NCI-H1417 (cell line): ENCODE measurements at places on chromosomes 12 and 14.

DNA sequence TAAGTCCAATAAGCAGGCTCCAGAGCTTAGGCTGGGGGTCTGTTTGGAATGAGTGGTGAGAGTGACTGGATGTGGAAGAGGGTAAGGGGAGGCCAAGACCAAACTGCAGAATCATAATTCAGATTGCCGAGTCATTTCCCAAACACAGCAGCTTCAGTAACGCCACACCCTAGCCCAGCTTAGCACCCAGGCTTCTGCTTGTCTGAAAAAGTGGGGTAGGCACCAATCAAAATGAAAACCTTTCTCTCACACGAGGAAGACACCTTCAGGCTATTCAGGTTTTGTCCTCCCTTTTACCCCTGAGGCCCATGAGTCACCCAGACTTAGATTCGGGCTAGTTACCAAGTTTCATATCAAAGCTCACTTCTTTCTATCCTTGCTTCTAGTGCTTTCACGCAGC lies 306.1 kb downstream of the DAD1 start:
- DNase-seq, result no peak

GRCh38 chr14:100523131-100523842 lies 63.9 kb downstream of the BEGAIN start:
- DNase-seq, result no peak

DNA sequence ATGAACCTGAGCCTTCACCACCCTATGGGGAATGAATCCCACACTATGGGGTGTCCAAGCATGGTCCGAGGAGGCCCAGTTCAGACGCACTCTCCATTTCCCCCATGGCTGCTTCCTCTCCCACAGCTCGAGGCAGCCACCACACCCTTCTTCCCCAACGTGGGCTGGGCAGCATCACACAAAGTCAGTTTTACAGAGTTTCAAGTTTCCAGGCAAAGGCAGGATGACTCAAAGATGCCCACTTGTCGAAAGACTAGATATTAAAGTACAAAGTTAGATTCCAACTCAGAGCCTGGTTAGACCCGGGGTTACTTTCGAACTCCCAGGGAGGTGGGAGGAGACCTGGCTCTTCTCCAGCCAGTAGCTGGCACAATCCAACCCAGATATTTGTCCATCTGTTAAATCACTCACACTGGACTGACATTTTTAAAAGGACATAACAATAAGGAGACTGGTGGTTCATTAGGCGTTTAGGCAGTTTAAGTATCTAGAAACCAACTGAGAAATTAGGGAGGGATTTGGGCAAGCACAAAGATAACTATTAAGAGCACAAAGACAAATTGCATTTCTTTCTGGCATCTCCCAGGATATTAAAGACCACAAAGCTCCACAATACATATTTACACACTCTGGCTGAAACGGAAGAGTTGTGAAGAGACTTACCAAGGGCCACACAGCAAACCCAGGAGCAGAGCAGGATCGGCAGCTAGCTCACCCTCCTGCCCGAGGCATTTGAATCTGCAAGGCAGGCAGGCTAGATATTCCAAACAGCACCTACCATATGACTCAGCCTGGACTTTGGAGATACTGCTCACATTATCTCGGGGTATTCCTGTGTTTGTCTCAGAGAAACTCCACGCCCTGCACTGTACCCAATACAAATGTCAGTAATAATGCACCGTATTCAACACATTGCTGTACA lies 34.8 kb downstream of the TMCC3 start:
- DNase-seq, result peak; percentile 48

- DNase-seq, result no peak
These were observed 350.7 kb downstream of the C12orf50 start for GRCh38 chr12:87678453-87678852.

GRCh38 chr12:127542931-127543330 lies 724.0 kb upstream of the TMEM132C start:
- DNase-seq, result no peak

- DNase-seq, result peak; percentile 26
These were observed 23.0 kb downstream of the KLRK1 start for GRCh38 chr12:10366875-10367274.

- DNase-seq, result peak; percentile 89
These were observed 1.1 kb downstream of the PDE3A start for GRCh38 chr12:20369305-20370013.

DNA sequence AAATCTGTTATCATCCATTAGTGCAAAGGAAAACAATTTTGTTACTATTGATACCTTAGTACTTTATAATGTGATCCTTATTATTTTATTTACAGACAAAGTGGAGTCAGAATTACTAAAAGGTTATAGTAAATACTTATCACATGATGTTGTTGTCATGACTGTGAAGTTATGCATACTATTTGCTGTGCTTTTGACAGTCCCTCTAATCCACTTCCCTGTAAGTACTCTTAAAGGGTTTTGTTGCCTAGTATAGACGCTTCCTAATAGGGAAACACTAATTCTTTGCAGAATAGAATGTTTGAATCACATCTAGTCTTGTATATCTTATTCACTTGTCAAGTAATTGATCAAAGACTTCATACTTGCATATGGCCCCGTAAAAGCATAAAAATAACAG lies 69.4 kb downstream of the SLC38A6 start:
- DNase-seq, result no peak

- no peak for DNase-seq
These were observed 192.3 kb downstream of the DPF3 start for GRCh38 chr14:72701605-72702004.

- no peak for DNase-seq
These were observed 131.8 kb upstream of the CPSF6 start for GRCh38 chr12:69107541-69107940.

DNA sequence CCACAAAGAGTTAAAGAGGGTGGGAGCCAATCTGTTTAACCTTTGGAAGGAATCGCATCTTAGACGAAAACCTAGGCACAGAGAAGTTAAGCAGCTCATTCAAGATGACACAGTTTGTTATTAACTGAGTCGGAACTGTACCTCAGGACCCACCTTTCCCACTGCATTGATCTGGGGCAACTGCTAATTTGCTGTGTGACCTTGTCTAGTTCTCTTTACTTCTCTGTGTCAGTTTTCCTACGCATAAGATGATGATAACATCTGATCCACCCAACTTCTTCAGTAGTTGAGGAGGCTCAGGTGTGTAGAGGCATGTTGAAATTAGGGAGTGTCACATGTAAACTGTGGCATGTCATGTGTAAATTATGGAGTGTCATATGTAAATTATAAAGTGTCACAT lies 186.2 kb downstream of the ZFP36L1 start:
- DNase-seq, result no peak

- no peak for DNase-seq
These were observed 49.3 kb upstream of the AMN start for GRCh38 chr14:102873131-102873530.

- no peak for DNase-seq
These were observed 377.9 kb downstream of the CCDC91 start for GRCh38 chr12:28568118-28568517.

DNA sequence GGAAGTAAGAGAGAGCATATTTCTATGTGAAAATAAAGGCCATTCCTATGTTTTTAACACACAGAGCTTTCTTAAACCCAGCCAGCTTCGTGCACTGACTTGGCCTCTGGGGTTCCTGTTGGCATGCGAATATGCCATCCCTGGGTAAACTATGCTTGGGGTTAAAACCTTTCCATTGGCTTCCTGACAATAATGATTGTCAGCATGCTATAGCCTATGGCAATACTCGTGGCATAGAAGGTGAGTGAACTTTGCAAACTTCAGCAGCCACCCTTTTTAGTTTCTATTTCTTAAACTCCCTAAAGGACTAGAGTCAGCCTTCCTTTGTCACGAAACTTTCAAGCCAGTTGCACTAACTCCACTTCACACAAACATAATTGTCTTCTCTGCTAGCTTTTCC lies 148.4 kb upstream of the RGS6 start:
- DNase-seq, result no peak

- DNase-seq, result no peak
These were observed 393 bp downstream of the ORMDL2 start for GRCh38 chr12:55818140-55818728.

DNA sequence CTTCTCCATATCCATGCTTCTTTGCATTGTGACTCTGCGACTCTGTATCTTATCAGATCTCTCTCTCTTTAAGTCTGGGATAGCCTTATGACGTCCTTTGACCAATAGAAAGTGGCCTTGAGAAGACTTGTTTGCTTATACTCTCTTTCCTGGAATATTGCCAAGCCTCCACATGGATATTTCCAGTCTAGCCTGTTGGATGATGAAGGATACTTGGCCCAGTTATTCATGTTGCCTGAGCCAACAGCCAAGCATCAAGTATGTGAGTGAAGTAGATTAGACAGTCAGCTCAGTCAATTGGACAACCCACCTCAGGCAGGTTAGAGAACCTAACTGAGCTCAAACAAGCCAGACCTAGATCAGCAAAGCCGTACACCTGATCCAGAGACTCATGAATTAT lies 864.2 kb upstream of the MGAT4C start:
- no peak for DNase-seq

DNA sequence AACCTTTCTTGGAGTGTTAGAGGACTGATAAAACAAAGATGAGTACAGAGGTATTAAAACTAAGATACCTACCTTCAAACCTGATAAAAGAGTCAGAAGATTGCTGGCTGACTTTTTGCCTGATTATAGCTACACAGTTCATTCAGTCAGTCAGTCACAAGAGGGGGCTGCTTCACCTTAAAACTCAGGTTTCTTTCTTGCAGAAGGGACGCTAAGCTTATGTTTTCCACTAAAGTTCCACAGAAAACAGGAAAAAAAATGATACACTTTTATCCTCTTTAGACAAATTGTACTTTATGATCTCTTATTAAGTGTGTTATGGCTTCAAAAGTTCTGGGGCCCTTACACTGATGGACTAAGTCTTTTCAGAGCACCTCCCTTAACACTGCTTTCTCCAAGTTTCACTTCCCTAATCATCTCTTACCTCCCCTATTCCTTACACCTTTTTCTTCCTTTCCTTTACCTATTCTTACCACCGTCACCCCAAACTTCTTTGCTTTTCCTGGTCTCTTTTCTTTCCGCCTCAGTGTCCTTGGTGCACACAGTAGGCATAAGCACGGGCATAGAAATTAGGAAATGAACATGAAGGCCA lies 448.7 kb upstream of the OR4E1 start:
- DNase-seq, result no peak
